HFFc6 (cell line): ENCODE measurements at places on chromosomes 2 and 18. TPM values are rescaled to one million over a fixed set of nuclear protein-coding genes. Genes with fewer than 3 reads are reported as not detected.

The SERPINB10 gene
- total RNA-seq, result 2.1 to 3.7 TPM (median 2.8 TPM) in 3 replicates

The ERICH2 gene
- total RNA-seq, result not detected in 3 replicates

The PRKAG3 gene
- not detected in 3 replicates for total RNA-seq

DNA sequence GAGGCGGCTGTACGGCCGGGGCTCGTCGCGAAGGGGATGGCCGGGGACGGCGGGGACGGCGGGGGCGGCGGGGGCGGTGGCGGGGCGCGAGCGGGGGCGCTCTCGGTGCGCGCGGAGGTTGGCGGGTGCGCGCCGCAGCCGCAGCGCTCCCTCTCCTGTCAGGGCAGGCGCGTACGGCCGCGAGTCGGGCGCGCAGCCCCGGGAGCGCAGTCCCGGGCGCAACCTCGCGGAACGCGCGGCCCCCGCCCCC, 296 bp upstream of the GRHL1 start:
- H3K27ac ChIP-seq, result no peak overlapping the region
- H3K4me1 ChIP-seq, result peaks cover 23% of the 10 kb centered on the region
- no peaks in the 10 kb centered on the region for H3K36me3 ChIP-seq
- no peak for DNase-seq
- peaks cover 3% of the 10 kb centered on the region for H3K27me3 ChIP-seq
